ENCODE measurements at places on chromosomes 3 and 15.

DNA sequence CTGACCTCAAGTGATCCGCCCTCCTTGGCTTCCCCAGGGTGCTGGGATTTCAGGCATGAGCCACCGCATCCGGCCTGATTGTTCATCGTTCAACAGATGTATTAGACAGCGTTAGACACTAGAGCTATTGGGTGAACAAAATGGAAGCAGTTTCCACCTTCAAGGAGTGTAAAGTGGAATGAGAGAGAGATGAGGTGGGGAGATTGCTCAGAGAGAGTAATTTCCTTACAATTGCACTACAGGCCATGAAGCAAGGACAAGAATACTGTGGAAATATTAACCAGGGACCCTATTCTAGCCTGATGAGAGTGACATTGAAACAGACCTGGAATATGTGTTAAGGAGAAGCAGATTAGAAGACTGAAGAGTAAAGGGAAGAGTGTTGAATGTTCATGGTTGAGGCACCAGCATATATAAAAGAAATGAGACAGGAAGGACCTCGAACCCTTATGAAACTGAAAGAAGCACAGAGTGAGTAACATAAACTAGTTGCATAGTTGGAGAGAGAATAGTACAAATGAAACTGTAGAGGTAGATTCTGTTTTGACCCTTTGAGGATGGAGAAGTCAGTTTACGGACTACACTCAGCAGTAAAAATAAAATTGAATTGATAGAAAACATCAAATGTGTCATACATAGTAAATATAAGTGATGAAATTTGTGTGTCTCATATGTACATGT lies 7.2 kb downstream of the RTF1 start:
- DNase-seq = no peak

DNA sequence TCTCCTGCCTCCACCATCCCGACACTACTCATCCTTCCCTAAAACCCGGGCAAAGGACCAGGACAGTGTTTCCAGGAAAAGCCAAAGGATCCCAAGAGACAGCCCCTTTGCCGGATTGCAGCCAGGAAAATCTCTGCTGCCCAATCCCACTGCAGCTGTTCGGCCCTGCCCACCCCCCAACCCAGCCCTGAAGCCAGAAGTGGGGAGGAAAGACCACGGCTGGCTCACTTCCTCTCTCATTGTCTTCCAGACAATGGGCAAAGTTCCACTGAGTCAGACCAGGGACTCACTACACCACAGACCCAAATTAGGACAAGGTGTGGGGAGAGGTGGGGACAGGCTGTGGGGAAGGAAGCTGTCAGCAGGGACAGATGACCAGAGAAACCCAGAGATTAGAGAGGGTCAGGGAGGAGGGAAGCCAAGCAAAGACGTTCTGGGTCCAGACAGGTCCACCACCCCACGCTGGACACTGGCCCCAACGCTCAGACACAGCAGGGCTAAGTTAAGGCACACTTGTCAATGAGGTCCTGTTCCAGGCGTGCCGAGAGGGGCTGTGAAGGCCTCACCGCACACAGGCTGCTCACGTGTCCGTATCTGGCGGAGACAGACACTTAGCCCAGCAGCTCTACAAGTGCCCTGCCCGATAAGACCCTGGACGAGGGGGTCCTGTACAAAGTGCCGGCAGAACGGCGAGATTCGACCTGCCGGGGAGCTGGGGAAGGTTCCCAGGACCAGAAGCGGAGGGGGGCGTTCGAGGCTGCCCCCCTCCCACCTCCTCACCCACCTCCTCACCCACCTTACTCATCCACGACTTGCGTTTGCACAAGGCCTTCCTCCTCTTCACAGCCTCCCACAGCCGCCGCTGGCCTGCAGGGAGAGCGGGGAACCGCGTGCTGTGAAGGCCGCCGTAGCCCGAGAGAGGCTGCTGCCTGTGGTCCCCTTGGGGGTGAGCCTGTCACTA lies 21.9 kb downstream of the TNK2 start:
- no peak for DNase-seq

DNA sequence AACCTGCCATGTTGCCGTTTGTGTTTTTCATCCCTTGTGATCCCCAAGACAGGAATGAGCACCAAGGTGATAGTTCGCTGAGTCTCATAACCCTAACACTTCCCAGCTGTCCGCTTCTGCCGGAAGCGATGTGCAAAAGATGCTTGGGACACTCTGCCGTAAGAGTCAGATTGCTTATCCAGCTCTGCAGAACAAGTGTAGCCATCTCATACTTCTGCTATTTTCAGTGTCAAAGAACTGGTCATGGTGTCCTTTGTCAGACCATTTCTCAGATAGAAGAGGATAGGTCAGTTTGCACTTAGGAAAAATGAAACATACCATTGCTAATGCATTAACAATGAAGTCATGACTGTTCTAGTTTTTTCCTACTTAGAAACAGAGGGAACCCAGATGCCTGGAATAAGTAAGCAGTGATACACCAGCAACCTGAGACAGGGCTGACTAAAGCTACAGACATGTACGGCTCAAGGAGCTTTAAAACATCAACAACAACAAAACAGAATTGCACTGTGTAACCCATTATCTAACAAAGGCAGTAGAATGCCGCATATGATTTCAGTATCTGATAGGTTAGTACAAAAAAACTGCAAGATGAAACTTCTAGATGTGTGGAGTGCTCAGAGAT lies 134.0 kb upstream of the IL12A start:
- DNase-seq = no peak

DNA sequence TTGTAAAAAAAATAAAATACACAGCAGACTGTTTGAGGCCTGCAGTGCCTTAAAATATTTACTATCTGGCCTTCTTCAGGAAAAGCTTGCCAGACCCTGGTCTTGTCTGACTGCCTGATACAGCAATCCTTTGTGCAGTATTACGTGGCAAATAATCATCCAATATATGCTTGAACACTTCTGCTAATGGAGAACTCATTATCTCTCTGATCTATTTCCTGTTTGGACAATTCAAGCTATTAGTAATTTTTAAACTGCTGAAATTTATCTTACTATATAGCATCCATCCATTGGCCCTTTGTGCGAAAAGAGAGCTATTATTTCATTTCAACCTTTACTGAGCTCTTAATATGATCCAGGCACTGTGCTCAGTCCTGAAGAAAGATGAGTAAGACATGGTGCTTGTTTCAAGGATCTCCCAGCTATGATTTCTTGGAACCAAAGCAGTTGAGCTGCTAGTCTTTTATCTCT lies 15.9 kb downstream of the ATG7 start:
- DNase-seq = no peak

DNA sequence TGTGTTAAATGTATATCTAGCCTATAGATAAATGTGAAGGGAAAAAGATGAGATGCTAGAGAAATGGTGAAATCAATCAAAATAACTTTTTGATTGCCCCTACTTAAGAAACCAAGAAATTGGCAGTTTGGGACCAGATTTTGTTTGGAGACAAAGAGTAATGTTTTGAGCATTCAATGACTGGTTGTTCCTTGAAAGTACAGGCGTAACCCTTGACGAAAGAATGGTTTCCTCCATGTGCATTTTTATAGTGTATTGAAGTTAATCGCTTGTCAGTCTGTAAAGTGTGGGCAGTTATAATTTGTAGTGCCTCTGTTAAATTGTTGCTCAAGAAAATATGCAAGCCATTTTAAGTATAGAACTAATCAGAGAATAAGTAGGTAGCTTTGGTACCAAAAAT lies 1.2 kb downstream of the KIF23 start:
- DNase-seq = no peak

DNA sequence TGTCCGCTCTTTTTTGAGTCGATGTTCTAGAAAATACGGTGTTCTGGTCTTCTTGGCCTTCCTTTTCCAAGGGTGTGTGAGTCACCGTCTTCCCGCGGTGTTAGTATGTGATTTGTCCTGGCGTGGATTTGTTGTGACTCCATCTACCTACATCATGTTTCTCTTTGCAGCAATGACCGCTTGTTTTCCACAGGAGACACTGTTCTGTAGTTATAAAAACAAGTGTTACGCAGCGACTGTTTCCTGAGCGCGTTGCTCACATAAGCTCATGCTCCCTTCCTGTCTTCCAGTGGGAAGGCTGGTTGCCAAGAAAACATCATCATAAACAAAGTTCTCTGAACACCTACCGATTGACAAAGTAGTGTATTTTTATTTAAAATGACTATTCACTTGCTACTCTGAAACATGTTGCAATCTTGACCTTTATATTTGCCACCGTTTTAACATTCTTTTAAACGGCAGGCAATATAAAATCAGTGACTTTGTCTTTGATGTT lies 19.0 kb downstream of the USP13 start:
- DNase-seq = no peak

GRCh38 chr3:165217739-165218138 lies 21.6 kb upstream of the SLITRK3 start:
- no peak for DNase-seq

- DNase-seq = no peak
Measured at GRCh38 chr3:13110678-13111116, 37.5 kb upstream of the IQSEC1 start.

DNA sequence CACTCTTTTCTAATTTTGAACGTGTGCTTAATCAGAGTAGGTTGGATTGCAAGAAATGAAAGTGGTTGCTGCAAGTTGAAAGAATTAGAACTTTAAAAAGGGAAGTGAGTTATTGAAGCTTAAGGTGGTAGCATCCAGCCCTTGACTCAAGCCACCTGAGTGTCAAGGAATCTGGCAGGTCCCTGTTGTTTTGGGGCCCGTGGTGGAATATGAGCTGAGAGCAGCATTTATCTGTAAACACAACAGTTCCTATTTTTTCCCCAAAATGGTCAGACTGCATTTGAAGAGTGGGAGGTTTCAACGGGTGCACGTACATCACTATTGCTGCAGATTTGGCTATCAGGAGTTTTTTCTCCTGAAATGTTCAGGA lies 1.7 kb downstream of the ITPR1 start:
- no peak for DNase-seq

GRCh38 chr15:101042320-101042719 lies 123.2 kb downstream of the LRRK1 start:
- DNase-seq = no peak

DNA sequence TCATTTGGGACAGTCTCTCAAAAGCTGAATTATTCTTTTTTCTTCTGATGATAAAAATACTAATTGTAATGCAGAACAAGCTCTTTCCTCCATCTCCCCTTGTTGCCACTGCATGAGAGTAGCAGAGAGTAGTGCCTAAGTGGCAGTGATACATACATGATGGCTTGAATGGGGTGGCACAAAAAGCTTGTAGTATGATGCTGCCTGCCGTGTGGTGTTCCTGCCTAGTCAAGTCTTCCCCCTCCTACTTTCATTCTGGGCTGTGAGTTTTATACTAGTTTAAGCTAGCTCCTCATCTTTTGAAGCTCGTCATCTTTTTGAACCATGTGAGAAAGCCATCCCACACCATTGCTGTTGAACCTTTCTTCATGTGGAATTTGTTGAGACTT lies 230.5 kb downstream of the NFKBIZ start:
- DNase-seq = no peak

GRCh38 chr3:59963676-59964075 lies 913.9 kb upstream of the CFAP20DC start:
- DNase-seq = no peak

DNA sequence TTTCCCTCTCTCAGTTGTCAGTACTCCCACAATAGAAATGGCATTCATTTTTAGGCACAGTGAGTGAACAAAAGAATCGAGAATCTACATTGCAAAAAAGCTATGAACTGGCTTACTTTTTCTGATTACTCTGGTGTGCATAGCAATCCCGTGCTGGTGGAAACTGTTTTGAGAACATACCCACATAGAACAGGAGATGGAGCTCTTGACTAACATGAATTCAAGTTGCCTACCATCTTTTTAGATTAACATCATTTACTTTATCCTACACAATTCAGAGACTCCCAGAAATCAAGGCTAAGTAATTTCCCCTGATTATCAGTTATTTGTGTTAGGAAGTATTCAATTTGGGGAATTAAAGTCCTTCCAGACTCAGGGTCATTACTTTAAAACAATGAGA lies 326.6 kb downstream of the ARPP21 start:
- DNase-seq = peak; percentile 2

- DNase-seq = no peak
Measured at GRCh38 chr3:100518244-100518643, 25.8 kb downstream of the TMEM45A start.

DNA sequence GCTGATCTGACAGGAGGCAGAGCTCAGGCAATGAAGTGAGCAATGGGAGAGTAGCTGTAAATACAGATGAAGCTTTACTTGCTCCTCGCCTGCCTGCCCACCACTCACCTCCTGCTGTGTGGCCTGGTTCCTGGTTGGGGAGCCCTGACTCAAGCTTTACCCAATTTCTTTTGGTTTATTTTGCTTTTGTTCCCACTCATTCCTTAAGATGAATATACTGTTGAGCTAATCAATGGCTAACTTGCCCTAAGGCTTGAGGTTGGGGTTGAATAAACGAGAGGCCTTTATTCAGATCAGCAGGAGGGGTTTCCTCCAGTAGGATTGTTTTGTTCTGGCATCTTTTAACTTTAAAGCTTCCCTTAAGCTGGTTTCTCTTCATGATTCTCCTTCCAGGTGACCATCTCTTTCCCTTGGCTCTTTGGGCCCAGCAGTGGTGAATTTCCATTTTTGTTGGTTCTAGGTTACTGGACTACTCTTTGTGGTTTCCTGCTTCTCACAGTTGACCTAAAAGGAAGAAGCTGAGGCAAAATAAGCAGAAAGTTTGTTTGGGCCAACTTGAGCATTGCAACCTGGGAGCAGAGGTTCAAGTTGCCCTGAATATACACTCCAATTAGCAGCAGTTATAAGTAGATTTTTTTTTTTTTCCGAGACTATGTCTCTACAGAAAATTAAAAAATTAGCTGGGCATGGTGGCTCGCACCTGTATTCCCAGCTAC lies 44.4 kb downstream of the STARD9 start:
- DNase-seq = no peak

- no peak for DNase-seq
Measured at GRCh38 chr3:50609763-50610085, 1.9 kb downstream of the CISH start.

GRCh38 chr3:194687638-194688199 lies 2.0 kb downstream of the FAM43A start:
- DNase-seq = peak; percentile 71

DNA sequence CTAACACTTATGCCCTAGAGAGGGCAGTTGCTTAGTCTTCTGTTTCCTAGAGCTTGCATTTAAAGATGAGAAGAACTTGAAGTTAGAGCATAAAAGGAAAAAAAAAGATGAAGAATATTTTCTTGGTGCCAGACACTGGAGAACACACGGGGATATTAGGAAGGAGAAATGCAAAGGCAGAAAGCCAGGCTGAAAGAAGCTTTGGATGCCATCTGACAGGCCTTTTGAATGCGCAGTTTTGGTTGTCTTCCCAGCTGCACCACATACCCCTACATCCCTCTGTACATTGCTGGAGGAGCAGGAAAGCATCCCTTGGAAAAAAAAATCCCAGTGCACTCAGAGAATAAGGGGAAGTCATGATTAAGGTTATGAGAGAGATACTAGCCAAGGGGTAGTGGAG lies 378.9 kb downstream of the GAP43 start:
- DNase-seq = no peak

- DNase-seq = no peak
Measured at GRCh38 chr3:46666453-46666845, 27.0 kb downstream of the ALS2CL start.

GRCh38 chr3:42376344-42376798 lies 34.0 kb downstream of the LYZL4 start:
- DNase-seq = no peak

DNA sequence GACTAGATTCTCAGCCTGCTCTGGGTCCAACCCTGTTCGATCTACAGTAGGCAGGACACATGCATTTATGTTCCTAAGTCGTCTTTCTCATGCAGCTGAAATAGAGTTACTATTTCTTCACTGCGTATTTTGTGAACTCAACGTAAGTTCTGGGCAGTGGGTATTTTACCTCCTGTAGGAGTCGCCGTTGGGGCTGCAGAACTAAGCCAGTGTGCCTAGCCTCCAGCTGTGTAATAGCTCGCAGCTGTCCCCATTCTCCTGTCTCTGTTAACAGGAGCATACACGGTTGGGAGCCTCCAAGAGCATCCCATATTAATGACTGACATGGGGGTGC lies 58.4 kb upstream of the HRH1 start:
- no peak for DNase-seq

Data from NCI-H526 (cell line).